ENCODE measurements at places on chromosomes 7 and 10.

- no peak for DNase-seq
Observed at GRCh38 chr10:76497666-76498065, 1066.2 kb downstream of the LRMDA start.

- no peak for DNase-seq
Observed at GRCh38 chr7:115822801-115823200, 207.8 kb downstream of the TFEC start.

GRCh38 chr10:43118631-43119415, 19.4 kb upstream of the CSGALNACT2 start:
- no peak for DNase-seq

DNA sequence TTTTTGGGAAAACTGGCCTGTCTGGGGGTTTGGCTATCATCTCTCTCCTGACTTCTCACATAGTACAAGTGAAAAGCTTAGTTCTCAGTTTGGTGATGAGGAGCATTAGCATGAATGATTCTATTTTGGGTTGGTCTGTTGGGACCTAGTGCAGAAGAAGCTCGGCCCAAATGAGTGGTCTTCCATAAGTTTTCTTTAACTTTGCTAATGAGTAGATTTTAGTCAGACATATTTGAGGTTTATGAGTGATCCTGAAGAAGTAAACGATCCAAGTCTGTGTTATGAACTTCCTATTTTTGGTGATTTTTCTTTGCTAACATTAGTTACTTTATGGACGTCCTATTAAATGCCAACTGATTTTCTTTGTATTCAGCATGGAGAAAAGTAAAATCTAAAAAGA, 51.7 kb upstream of the CALD1 start:
- no peak for DNase-seq

DNA sequence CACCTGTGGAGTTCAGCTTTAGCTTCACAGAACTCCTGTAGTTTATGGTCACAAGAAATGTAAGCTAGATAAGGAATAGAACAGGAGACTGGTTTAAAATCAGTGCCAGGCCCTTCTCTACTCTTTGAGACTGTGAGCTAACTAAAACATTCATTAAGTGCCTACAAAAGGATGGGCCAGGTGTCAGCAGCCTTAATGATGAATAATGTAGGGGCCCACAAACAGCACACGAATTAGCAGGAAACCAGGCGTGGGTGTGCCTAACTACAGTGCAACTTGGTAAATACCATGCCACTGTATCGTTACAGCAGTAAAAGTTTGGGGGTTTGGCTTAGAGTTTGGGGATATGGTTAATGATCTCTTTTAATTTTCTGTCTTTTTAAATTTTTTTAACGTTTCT, 6.1 kb upstream of the ABLIM1 start:
- DNase-seq, result no peak

DNA sequence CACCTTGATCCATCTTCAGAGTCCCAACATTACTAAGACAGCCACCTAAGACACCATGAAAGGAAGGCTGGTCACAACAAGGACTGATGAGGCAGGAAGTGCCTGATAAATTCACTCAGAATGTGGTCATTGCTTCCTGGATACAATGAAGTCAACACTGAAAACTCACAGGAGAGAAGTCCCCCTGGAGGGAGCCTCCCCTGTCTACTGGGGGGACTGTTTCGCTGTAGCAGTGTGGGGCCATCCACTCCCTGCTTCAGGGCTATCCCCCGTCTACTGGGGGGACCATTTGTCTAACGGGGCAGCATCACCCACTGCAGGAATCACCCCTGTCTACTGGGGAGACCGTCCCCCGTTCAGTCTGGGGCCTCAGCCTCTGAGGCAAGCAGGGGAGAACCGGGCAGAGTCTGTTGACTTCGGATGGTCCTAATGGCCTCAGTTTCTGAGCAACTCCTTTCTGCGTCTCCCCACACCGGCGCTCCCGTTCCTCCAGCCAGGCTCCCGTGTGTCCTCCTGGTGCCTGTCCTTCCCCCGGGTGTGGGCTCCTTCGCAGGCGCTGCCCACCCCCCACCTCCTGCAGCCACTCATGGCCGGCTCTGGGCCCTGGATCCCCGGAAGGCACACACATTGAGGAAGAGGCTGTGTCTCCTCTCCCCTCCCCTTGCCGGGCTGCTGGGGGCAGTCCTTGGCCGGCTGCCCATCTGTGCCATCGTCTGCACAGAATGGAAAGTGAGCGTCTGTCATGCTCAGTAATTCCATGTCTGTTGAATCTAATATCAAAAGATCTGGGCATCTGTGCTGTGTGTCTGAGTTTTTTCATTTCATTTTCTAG, 59.9 kb upstream of the DNAJB6 start:
- no peak for DNase-seq

DNA sequence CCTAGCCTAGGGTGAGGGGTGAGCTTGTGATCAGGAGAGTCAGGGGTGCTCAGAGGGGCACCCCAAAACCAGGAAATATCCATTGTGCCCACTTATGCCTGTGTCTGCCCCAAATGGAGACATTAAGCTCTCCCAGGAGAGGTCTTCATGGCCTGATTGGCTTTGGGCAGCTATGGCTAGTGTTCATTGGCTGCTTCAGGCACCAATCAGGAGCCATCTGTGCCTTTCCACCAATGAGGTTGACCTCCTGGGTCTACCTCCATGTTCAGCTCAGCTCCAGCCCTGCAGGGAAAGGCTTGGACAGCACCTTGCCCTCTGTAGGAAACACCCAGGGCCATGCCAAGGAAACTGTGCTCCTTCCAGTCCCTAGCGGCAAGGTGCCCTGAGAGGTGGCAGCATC, 23.9 kb upstream of the HSPB1 start:
- DNase-seq, result no peak

DNA sequence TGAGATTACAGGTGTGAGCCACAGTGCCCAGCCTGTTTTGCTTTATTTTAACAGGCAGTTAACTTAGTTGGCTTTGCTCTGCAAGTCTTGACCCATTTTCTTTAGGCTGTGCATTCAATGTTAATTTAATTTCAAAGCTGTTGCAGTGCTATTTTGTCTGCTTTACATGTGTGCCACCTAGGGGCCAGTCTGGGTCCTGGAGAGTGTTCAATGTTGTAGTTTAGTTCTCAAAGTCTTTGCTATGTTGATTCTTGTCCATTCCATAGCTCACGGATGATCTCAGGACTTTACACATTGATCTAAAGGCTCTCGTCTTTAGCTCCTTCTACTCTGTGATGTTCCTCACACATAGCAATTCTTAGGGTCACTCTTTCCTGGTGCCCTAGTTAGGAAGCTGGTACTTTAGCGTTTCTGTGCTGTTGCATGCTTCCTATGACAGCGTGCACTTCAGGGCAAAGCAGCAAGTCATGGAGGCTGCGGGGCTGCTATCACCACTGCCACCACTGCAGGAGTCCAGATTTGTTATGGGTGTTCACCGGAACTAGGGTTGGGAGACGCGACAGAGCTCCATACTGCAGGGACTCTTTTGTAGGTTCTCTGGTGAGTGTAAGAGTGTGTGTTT, 16.4 kb upstream of the ABCA13 start:
- DNase-seq, result no peak

- no peak for DNase-seq
Observed at GRCh38 chr7:48708635-48709034, 215.7 kb upstream of the CDC14C start.

DNA sequence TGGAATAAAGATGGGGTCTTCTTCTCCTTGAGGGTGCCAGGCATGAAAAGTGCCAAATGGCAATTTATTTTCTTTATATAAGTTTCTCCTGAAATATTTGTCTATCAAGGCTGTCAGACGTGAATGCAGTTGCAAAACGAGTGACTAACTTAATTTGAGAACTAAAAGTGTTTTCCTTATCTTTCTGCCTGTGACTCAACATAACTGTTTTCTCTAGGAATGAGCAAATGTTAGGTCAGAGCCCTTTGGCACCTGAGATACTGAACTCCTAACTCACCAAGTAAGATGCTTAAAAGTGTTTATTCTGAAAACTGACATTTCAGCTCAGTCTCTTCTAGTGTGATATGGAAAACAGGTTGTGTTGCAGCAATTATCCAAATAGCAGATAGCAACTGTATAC, 197.0 kb downstream of the STK31 start:
- DNase-seq, result no peak

GRCh38 chr10:69491611-69492010, 40.3 kb downstream of the TSPAN15 start:
- no peak for DNase-seq

DNA sequence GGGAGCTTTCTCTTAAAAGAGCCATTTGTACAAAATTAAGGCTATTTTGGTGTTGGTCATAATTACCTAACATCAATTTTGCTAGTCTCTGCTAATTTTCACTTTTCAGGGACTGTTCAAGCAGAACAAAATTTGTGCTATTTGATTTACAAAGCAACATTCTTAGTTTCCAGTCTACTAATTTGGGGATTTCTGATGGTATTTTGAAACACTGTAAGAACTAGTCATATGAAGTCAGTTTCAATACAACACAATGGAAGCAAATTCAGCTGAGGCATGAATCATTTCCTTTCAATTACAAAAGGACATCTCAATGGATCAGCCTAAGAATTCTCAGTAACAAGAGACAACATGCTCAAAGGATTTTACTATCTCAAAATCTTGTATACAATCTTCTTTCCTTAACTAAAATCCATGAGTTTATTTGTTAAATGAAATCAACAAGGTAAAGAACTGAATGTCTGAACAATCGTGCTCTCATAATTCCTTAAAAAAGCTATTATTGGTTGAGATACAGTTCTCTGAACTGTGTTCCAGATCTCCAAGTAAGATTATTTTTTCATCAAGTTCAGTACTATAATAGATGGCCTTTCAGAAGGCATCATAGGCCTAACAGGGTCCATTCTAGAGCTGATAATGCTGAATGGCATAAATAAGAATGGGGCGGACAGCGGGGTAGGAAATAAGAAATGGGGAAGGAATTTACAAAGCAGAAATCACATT, 144.6 kb downstream of the NRCAM start:
- no peak for DNase-seq

DNA sequence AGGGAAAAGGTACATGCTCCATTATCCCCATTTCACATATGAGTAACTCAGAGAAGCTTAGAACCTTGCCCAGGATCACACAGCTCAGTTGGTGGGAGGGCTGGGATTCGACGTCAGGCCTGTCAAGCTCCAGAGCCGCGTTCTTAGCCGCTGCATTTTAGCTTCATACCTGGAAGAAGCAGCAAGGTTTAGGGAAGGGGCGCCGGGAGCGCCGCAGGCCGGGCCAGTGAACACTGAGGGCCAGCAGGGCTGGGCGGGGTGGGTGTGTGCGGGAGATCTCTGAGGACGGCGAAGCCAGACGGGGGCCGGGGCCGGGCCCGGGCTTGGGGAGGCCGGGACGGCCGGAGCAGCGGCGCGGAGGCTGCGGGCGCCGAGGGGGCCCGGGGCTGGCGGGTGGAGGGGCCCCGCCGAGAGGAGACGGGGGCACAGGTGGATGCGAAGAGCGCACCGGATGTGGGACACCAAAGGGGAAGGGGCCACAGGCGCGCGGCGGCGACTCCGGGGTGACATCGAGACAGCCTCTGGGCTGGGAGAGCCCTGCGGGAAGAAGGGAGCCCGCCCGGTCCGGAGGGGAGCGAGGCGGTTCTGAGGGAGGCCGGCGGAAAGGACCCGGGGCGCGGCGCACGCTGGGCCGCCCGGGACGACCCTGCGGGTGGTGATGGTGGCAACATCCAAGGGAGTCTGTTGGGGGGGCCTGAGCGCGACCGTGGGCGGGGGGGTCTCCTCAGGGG, 498 bp downstream of the NDST2 start:
- DNase-seq, result peak; percentile 11

DNA sequence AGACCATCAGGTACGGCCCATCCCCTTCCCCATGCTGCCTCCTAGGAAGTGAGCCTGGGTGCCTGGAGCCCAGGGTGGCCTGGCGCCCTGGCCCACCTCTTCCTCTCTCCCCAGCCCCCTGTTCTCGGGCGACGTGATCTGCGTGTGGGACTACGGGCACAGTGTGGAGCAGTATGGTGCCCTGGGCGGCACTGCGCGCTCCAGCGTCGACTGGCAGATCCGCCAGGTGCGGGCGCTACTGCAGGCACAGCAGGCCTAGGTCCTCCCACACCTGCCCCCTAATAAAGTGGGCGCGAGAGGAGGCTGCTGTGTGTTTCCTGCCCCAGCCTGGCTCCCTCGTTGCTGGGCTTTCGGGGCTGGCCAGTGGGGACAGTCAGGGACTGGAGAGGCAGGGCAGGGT, 17.0 kb downstream of the ASL start:
- no peak for DNase-seq

GRCh38 chr10:11404901-11405300, 206.5 kb downstream of the USP6NL start:
- DNase-seq, result no peak

DNA sequence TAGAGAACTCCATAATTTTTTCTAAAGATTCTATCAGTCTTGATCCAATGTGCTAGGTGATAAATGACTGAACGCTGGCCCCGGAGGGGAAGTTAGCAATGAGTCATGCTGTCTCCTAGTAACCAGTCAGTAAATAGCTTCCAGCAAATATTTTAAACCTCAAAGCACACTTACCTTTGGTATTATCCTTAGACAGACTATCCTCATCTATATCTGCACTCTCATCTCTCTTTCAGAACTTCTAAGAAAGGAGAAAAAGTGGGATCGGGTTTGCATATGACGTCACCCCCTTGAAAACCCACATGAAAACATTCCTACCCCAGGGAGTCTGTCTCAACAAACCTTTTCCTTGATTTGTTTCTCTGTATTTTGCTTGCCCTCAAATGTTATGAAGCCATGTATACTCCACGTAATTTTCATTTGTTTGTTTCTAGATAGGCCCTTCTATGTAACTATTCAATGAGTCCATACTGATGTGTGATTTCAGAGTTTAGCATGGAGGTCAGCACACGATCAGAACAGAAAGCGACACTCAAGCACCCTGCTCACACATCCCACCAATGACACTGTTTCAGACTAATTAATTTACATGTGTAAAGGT, 174.9 kb upstream of the NRP1 start:
- no peak for DNase-seq

- no peak for DNase-seq
Observed at GRCh38 chr10:76251841-76252671, 820.6 kb downstream of the LRMDA start.

DNA sequence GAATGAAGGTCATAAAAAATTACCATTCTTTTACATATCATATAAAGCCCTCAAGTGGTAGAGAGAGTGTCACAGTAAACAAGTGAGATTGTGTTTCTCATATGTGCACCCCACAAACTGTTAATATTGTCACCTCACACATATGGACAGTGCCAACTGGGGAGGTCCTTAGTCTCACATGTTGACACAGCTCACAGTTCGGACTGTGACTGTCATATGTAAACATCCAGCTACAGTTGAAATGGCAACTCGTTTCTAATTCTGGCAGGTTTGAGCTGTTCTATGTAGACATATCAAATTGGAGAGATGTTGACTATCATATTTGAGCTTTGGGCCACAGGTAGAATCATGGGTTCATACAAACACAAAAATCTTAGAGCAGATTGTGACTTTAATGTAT, 39.4 kb upstream of the ZNF107 start:
- DNase-seq, result no peak

DNA sequence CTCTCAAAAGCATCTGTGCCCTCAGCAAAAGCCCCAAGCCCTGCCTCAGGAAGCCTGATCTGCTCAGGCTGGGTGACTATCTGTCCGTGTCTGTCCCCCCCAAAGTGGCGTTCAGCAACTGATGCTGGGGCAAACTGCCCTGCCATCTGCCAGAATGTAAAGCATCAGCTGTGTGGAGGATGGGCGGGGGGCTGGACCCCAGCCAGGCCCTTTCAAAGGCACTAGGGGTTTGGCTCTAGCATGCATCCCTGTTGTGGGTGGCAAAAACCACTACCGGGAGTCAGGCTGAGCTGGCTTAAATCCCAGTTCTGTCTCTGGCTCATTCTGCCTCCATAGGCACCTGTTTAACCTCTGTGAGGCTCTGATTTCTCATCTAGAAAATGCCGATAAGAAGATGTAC, 35.5 kb downstream of the GPRIN2 start:
- DNase-seq, result no peak
